ENCODE measurements at places on chromosomes 5 and 9.

DNA sequence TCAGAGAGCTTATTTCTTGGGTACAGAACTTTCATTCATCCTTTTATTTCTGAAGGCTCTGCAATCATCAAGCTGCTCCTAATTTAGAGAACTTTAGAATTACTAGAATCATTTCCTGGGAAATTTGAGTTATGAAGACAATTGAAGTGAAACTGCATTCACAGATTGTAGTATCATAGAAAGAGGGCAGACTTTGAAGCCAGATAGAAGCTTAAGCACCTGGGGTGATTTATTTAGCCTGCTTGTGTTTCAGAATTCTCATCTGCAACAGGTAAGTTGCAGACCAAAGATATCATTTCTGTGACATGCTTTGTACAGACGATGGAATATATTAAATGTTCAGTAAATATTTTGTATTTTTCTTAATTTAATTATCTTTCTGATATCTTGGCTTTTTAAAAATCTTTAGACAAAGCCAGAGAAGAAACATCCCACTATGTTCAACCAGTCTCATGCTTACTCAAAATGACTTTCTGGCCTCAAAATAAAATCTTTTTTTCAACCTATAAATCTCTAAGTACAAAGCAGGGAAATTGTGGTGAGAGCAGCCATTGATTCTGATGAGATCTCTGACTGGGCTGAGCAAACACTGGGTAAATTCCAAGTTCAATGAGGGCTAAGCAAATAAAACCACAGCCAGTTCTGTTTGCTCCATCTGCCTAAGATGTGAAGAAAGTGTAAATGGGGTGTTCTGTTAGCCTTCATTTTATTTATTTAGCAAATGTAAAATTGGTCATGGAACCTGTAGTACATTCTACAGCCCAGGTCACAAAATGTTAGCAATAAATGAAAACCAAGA lies 264.7 kb upstream of the CCNG1 start:
- DNase-seq, result no peak

DNA sequence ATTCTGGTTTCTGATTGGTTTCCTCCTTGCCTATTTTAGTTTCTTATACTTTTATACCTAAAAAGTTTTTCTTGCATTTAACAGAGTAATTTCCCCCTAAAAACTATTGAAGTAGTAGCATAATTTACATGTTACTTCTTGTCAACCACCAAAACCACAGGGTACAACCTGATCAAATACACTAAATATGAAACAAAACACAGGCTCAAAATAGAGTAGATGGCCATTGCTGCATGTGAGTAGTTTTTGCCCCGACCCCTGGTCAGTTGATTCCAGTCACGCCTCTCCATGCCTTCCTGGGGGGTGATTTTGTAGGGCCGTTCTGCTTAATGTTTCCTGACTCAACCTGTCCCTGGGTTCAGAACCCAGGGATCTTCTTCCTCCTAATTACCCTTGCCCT lies 101.8 kb downstream of the TLE4 start:
- no peak for DNase-seq

GRCh38 chr9:111974092-111974681 lies 77.6 kb downstream of the UGCG start:
- DNase-seq, result no peak

- DNase-seq, result no peak
Observed at GRCh38 chr9:123034881-123035510, 1.5 kb downstream of the GPR21 start.

DNA sequence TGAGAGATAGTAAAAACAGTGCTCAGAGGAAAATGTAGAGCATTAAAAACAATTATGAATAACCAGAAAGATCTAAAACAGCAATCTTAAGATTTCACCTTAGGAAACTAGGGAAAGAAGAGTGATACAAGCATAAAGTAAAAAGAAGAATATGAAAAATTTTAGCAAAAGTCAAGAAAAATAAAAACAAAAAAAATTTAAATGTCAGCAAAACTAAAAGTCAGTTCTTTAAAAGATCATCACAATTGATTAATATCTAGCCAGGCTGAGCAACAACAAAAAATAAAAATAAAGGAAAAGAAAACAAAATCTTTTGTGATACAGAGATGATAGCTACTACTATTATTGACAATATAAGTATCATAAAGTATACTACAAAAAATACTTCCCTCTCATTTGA lies 1088.1 kb upstream of the EDIL3 start:
- DNase-seq, result no peak

DNA sequence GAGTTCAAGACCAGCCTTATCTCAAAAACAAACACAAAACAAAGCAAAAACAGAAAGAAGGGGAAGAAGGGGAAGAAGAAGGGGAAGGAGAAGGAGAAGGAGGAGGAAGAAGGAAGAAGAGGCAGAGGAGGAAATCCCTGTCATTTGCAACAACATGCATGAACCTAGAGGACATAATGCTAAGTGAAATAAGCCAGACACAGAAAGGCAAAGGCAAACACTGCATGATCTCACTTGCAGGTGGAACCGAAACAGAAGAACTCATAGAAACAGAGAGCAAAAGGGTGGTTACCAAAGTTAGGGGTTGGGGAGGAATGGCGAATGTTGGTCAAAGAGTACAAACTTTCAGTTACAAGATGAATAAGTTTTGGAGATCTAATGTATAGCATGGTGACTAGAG lies 135.4 kb downstream of the UGCG start:
- no peak for DNase-seq

DNA sequence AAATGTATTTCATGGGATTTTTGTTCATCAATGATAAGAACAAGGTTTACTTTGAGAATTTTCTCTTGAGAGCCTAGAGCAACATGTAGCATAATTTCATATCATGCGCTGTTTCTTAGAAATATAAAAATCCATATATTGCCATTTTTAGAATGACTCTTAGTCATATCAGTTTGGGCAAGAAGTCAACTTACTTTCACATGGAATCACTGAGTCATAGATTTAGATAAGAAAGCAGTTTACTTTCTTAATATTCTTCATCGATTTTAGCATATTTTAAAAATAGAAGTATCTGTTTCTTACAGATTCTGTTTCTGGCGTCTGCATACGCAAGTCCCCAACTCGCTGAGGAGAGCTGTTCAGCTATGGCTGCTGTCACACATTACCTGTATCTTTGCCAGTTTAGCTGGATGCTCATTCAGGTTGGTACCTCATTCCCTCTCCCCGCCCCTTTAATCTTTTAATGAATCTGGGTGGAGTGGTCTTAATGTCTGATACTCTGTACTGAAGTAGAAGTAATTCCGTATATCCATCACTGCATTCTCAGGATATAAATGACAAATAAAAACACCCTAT lies 406.6 kb downstream of the ADGRV1 start:
- DNase-seq, result no peak

- no peak for DNase-seq
Observed at GRCh38 chr5:112232667-112233066, 186.4 kb downstream of the EPB41L4A start.

DNA sequence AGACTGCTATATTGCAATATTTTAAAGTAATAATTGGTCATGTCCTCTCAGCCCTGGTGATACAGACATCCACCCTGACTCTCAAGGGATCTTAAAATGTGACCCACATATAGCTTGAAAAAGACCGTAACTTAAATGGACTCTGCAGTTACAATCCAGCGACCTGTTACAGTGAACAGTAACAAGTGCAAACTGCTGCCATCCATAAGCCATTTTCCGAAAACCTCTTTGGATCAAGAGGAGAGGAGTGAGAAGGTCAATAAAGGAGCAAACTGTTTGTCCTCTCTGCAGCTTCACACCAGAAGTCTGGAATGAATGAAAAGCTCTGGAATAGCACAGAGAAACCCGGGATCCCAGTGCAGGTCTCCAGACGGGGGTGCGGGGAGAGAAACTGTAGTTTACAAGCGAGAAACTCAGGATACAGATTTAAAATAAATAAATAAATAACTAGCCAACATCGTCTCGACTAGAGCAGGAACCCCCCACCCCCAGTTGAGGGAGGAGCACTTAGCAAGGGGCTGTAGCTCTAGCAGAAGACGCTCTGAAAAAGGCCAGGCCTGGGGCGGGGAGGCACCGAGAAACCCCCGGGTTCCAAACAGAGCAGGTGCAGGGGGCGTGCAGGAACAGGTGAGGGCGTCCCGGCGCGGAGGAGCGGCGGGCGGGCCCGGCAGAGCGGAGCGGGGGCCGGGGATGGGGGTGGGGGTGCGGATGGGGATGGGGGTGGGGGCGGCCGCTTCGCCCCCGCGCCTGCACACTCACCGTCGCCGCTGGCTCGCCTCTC lies 572 bp downstream of the ZDHHC21 start:
- no peak for DNase-seq

- no peak for DNase-seq
Observed at GRCh38 chr9:91185193-91185886, 176.4 kb downstream of the AUH start.

DNA sequence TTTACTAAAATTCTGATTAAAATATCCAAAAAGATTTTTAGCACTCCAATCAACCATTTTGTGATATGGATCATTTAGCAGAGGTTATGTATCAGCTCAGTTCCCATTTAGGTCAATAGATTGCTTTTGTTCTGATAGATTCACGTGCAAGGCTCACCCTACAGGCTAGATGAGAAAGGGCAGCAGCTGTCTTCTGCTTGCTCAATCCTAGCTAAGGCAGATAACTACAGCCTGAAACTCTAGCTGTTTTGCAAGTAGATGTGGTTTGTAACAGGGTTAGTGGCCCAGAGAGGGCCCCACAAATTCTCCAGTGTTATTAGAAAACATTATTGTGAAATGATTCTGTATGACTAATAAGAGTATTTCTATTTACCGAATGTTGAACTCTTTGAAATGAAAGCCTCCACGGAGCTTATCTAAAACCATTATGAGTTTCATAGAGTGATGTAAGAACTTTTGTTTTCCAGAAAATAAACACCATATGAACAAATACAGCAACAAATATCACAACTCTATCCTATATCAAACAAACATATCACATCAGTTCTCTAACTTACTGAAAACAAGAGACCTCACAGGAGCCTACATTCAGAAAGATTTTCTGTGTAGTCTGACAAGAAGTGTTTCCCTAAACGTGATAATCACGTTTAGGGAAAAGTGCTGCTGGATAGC lies 841.9 kb upstream of the ACO1 start:
- peak; percentile 0 for DNase-seq

DNA sequence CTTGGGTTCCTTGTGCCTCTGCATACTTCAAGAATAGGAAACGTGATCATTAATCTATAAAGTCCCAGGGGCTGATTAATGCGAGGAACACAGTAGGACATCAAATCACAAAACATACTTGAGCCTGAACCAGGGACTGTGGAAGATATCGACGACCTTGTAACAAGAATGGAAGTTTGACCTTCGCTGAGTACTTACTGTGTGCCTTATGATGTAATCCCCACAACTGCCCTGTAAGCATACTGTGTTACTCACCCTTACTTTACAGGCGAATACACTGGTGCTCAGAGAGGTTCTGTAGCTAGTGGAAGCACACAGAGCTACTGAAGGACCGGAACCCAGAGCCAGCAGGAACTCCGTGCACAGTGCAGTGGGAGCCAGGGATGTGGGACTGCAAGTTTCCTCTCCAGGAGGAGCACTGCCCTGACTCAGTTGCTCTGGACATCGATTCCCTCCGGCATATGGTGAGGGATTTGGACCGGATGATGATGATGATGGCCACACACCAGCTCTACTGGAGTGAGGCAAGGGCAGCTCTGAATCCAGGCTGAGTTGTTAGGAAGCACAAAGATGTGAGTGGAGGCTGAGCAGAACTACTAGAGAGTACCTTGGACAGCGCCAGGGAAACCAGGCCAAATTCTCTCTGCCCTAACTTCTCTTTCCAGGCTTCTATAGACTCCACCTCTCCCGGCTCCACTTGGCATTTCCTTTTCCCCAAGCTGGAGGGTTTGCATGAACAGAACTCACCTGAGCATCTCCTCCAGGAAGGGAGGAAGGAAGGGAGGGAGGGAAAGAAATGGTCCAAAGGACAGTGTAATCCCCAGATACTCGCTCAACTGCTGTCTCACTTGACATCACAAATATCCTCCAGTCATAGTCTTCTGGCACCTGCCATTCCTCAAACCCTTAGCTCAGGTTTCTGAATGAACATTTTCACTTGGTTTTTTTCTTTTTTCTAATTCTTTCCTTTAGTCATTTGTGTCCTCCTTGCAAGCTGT lies 1.5 kb upstream of the GABBR2 start:
- DNase-seq, result no peak

GRCh38 chr9:97628668-97629067 lies 4.5 kb downstream of the TSTD2 start:
- no peak for DNase-seq

- DNase-seq, result no peak
Observed at GRCh38 chr5:15326471-15326870, 173.5 kb upstream of the FBXL7 start.

GRCh38 chr9:132166599-132166998 lies 4.7 kb downstream of the NTNG2 start:
- DNase-seq, result no peak

GRCh38 chr5:134813407-134813806 lies 32.4 kb upstream of the C5orf24 start:
- DNase-seq, result no peak

GRCh38 chr5:66987949-66988838 lies 208.4 kb downstream of the CD180 start:
- DNase-seq, result no peak

- DNase-seq, result no peak
Observed at GRCh38 chr9:79573412-79573923, 1.7 kb downstream of the TLE4 start.

DNA sequence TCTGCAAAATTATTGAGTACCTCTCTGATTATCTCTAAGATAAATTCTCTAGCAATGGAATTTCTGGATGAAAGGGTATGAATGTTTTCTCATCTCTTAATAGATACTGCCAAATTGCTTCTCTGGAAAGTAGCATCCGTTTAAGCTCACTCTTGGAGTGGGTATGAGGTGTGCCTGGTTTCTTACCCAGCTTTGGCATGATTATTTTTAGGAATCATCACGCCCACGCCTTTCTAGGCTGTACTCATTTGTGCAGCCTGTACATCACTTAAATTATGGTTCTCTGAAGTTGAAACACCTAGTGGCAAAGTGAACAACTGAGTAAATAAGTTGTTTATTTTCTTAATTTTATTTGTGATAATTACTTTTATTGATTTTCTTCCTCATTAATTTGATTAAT lies 156.5 kb upstream of the IL12B start:
- DNase-seq, result no peak

DNA sequence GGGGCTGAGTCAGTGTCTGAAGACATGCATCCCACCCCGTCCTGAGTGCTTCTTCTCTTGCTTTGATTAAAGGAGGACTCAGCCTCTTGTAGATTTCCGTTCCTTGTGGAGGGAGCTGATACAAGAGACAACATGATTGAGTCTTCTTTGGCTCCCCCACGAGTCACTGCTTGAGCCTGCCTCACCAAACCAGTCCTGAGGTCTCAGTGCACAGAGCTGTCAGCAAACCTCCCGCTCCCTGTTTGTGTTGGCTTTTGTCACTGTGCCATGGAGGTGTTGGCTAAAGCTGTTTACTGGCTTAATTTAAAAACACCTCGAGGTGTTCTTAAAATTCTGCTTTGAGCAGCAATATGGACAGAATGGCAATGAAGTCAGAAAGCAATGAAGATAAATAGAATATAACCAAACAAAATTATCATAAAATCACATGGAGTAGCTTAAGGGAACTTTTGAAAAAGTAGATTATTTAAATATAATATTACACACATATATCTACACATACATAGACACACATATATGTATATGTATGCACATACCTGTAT lies 234.1 kb upstream of the ANKRD55 start:
- DNase-seq, result no peak

- DNase-seq, result no peak
Observed at GRCh38 chr5:72241346-72242003, 78.6 kb downstream of the MRPS27 start.

- DNase-seq, result no peak
Observed at GRCh38 chr9:127629468-127630081, 17.5 kb downstream of the STXBP1 start.

Measured in stimulated activated CD4-positive, alpha-beta T cell treated with anti-CD3 and anti-CD28 coated beads, Interleukin-12 subunit alpha, Interleukin-12 subunit beta, amount 100 ng/mL, for 4 hours (primary cell).